ENCODE measurements at places on chromosomes 5 and 9. TPM values are rescaled to one million over a fixed set of nuclear protein-coding genes. Genes with fewer than 3 reads are reported as not detected.
A peak's percentile ranks its signal among the peaks of the same experiment; 100 is the strongest.

Gene PCDHA13
- total RNA-seq: 3.2 TPM

Gene UQCRQ
- 198 TPM for total RNA-seq

Gene TEX48
- not detected for total RNA-seq

Gene GMCL2
- total RNA-seq: not detected

Gene MEIKIN
- not detected for total RNA-seq

Gene DRD1
- total RNA-seq: not detected

Gene RAB3C
- total RNA-seq: not detected

- no peak for DNase-seq
These were observed 21.9 kb upstream of the FAM169A start for GRCh38 chr5:74888117-74888516.

DNA sequence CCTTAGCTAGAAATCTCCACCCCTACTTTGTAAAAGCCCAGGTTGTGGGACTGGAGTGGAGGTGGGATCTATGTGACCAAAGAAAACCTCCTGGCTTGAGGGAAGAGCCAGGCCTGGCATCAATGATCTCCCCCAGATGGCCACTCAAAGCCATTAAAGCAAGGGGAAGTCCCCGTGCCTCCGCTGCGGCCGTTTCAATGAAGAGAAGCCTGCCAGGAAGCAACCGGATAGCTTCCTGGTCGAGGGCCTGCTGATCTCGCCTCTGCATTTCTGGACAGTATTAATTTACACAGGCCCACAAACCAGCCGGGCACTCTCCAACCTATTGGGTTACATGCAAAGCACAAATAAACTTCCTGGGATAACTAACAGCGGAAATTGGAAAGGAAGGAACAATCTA, 160.5 kb upstream of the MSX2 start:
- no peak for DNase-seq

DNA sequence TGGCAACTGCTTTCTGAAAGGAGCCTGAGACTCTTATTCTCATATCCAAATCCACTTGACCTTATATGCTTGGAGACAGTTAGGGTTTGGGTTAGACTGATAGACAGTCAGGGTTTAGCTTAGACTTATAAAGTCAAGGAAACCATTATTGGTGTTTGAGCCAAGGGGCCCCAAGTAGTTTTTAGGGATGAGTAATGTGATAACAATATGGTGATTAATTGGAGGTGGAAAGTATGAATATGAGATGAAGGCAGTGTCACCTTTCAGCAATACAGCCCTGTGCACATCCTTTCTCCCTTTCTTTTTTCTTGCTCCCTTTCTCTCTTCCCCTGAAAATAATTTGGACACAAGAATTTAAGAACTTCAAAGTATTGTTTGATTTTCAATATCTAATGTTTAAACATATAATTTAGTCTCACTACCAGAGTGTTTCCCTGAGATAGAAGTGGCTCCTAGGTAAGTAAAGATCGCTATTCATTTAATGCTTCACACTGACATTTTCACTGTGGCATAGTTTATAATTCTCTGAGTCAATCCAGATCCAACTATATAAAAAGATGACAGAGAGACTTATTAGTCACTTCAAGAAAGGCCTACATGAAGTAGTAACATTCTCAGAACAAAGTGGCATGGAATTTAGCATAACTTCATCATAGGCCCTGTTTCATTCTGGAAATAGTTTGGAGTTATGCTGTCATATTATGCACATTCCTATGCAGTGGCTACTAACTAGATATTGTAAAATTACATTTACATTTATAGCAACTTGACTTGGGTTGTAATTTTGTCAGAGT, 200.8 kb downstream of the CHSY3 start:
- DNase-seq: peak; percentile 14

GRCh38 chr9:93296889-93297480, 113.0 kb downstream of the WNK2 start:
- DNase-seq: no peak

- DNase-seq: peak; percentile 44
These were observed 159.5 kb downstream of the GNA14 start for GRCh38 chr9:77488439-77489126.

GRCh38 chr5:126208691-126209090, 214.5 kb upstream of the GRAMD2B start:
- no peak for DNase-seq

- DNase-seq: no peak
These were observed 22.4 kb upstream of the NCS1 start for GRCh38 chr9:130149654-130150286.

GRCh38 chr5:81391-82021, 10.5 kb upstream of the PLEKHG4B start:
- no peak for DNase-seq

DNA sequence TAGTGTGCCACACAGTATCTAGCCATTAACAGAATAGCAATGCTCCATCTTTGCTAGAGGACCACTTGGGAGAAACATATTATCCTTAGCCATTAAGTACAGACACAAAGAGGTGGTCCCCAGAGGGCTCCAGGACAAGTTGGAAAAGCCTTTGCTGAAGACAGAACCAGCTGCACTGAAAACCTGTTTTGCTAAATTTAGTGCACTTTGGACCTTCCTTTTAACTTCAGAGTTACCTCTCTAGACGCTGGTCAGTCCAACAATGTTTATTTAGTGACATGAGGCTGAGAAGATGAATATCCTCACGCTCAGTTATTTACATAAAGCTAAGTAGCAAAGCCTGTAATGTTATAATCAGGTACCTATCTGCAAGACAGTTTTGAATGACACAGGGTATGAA, 265.0 kb upstream of the ZNF608 start:
- DNase-seq: peak; percentile 75

DNA sequence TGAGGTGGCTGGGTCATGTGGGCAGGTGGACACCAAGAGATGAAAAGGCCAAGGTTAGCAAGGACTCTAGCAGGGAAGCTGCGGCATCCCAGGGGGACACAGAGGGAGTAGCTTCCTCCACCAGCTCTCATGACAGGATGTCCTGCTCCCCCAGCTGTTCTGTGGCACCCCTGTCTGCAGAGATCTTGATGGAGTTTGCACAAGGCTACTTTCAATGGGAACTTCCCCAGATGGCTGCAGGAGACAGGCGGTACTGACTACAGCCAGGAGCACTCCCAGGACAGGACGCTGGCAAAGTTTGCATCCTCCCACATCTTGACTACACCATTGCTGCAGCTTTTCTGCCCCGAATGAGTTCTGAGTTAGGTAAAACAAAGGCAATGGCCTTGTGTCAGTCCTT, 312.8 kb downstream of the TLE4 start:
- no peak for DNase-seq

GRCh38 chr9:76490249-76490990, 31.4 kb downstream of the GCNT1 start:
- DNase-seq: no peak

- DNase-seq: no peak
These were observed 57.4 kb upstream of the JAK2 start for GRCh38 chr9:4927701-4928100.

GRCh38 chr5:76104027-76104426, 20.8 kb downstream of the SV2C start:
- DNase-seq: peak; percentile 47

- DNase-seq: no peak
These were observed 195.4 kb downstream of the NR2F1-AS1 start for GRCh38 chr5:93385655-93386054.

- DNase-seq: no peak
These were observed 1672.1 kb upstream of the C9orf72 start for GRCh38 chr9:29245351-29245750.

- DNase-seq: no peak
These were observed 677.1 kb upstream of the CHD1 start for GRCh38 chr5:99605904-99606303.

GRCh38 chr5:115191474-115192031, 21.8 kb upstream of the TRIM36 start:
- DNase-seq: no peak

- DNase-seq: no peak
These were observed 18.9 kb upstream of the PFDN1 start for GRCh38 chr5:140321796-140322195.

GRCh38 chr5:42655982-42656650, 100.5 kb upstream of the CCDC152 start:
- DNase-seq: peak; percentile 43

- no peak for DNase-seq
These were observed 44.0 kb upstream of the PLPP1 start for GRCh38 chr5:55578771-55579170.

DNA sequence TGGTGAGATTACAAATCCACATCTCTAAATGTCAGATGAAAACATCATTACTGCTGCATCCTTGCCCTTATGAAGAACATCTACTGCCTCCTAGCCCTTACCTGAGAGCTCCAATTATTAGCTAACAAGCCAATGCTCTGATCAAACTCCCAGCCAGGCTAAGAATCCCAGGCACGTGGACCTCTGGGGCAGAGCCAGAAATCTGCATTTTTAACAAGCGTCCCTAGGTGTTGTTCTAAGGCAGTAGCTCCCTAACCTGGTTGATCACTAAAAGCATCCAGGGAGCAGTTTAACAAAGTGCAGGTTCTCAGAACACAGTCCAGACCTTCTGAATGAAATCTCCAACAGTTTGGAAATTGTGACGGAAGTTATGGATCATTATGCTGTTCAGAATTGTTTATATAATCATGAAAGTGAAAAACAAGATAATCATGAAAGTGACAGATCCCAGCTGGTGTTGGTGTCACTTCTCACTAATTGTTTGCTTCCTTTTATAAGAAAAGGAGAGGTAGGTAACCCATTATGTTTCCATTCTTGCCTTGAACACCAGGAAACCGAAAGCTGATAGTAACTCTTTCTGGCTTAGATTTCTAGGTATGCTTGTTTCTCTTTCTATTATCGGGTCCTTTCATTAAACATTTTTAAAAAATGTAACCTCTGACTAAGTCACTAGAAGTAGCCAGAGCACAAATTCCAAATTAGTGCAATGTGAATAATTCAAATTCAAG, 216.5 kb upstream of the NR4A3 start:
- DNase-seq: no peak

DNA sequence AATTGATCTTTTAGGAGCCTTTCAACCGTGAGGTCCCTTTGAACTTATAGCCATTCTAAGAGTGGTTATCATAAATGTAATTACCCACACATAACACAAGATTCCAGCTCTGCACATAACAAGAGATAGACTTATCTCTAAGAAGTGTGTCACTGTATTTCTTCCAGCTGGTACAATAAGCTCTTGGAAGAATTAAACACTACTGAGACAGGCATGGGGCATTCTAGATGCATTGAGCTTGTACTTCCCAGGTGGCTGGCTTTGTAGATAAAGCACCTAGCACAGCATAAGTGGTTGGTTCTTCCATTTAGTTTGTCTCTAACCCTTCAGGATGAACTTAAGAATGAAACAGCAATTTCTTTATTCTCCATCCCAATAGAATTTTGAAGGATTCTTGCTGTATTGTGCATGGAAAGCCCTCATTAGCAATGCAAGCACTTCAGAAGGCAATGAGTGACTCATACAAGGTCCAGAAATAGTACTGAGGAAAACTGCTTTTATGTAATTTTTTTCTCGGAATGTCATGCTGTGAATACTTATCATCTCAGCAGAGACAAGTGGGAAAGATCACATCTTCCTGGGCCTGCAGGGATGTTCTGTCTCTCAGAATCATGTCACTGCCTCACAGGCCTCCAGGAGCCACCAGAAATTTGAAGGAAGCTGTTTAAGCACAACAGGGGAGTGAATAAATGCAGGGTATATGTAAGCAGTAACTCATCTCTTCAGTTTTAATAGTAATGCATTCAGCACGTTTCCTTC, 91.1 kb upstream of the CD180 start:
- no peak for DNase-seq

GRCh38 chr5:117246424-117246823, 671.8 kb upstream of the SEMA6A start:
- DNase-seq: no peak

All from PC-3 (cell line).